ENCODE measurements at places on chromosomes 1 and 21. TPM values are rescaled to one million over a fixed set of nuclear protein-coding genes. Genes with fewer than 3 reads are reported as not detected.
A peak's percentile ranks its signal among the peaks of the same experiment; 100 is the strongest.

The VSIG8 gene
- total RNA-seq, result not detected

DNA sequence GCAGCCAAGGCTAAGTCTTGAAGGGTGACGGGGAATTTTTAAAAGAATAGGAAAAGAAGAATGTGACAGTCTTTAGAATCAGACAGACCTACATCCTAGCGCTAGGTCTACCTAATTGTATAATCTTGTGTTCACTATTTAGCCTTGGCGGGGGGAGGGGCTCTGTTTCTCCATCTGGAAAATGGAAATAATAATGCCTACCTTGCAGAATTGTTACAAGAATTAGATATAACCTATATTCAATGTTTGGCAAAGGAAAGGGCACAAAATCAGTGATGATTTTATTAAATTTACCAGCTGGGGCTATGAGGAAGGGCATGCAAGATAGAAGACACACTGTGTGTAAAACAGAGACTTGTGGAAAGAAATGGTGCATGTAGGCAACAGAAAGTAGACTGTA, 154.8 kb downstream of the ZBTB18 start:
- DNase-seq, result no peak

GRCh38 chr1:211326528-211327345, at the start of gene TRAF5:
TRAF5 (plus strand) TSS chr1:211326833; CDS start chr1:211353240, 26,407 bp downstream.
- DNase-seq, result peak; percentile 64

DNA sequence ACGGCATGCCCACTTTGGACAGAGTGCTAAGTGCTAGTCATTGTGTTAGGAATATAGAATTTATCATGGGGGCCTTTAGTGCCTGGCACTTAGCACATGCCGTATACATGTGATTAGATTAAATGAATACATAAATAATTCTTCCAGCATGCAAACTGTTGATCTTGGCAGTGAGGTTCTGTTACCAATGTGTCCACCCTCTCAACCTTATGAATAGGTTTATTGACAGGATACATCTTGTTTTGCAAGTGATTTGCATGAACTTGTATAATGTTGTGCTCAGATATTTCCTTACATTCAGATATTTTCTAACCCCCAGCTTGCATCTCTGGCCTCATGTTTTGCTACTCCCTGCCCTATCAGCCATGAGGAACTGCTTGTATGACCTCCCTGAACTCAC, 60.3 kb upstream of the ZNF648 start:
- no peak for DNase-seq

DNA sequence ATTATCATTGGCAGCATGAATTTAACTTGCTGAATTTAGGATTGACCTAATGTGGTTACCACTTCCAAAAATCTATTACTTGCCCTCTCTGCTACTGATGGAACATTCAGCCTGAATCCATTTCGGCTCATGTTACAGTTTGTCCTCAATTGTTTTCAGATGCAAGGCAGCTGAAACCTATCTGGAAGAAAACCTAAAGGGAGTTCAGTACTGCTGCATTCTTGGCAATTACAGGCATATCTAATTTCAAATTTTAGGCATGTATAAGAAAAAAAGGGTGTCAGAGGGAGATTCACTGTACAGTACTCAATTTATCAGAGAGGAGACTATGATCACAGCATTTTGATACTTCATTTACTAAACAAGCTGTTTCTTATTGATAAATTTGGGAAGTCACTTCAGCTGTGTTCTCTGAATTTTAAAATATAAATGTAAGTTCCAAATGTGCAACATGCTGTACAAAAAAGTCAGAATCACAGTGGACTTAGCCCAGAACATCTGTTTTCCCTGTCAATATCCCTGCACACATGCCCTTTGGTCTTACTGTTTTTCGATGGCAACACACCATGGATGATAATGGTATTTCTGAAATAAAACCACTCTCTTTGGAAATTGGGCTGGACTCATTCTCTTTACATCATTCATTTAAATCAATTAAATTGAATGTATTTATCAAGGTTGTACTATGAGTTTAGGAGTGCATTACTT, 651.6 kb upstream of the ADGRL4 start:
- DNase-seq, result no peak

Data from activated CD4-positive, alpha-beta memory T cell treated with anti-CD3 and anti-CD28 coated beads for 36 hours (primary cell).